IMR-90 (cell line): ENCODE measurements at places on chromosomes 5 and 9. TPM values are rescaled to one million over a fixed set of nuclear protein-coding genes. Genes with fewer than 3 reads are reported as not detected.

Gene KCNV2
- not detected in 2 replicates for polyA plus RNA-seq

Gene KCTD16
- 0.40 and 0.43 TPM in 2 replicates for polyA plus RNA-seq

Gene GPR150
- polyA plus RNA-seq, result 0.10 and 0.11 TPM in 2 replicates

Gene PARP8
- polyA plus RNA-seq, result 6.5 and 6.9 TPM in 2 replicates

Gene MPDZ
- 14.6 and 18.8 TPM in 2 replicates for polyA plus RNA-seq

Gene F2RL1
- 4.7 and 5.6 TPM in 2 replicates for polyA plus RNA-seq

Gene TAS2R1
- polyA plus RNA-seq, result not detected in 2 replicates

Gene PHF24
- polyA plus RNA-seq, result 0.02 TPM in 1 of 2 replicates, not detected in the other

Gene SLC2A8
- 12.0 and 13.2 TPM in 2 replicates for polyA plus RNA-seq

Gene CCNH
- polyA plus RNA-seq, result 36.0 and 37.4 TPM in 2 replicates

DNA sequence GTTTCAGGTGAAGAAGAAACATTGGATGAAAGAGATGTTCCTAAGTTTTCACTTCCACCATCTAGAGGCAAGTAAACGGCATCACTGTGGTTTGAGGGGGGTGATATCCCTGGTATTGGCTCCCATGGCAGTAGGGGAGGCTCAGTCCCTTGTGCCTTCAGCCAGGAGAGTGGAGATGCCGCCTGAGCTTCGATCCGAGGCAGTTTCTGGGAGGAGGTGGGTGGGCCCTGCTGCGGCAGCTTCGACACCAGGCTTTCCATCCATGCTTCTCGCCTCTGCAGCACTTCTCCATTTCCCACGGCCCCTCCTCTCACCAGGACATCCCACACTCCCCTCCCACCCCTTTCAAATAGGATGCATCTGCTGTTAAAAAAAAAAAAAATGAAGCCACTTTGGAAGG, 258.3 kb downstream of the GADD45G start:
- no peak for DNase-seq

GRCh38 chr9:123450098-123450770, 94.2 kb downstream of the CRB2 start:
- DNase-seq, result no peak

DNA sequence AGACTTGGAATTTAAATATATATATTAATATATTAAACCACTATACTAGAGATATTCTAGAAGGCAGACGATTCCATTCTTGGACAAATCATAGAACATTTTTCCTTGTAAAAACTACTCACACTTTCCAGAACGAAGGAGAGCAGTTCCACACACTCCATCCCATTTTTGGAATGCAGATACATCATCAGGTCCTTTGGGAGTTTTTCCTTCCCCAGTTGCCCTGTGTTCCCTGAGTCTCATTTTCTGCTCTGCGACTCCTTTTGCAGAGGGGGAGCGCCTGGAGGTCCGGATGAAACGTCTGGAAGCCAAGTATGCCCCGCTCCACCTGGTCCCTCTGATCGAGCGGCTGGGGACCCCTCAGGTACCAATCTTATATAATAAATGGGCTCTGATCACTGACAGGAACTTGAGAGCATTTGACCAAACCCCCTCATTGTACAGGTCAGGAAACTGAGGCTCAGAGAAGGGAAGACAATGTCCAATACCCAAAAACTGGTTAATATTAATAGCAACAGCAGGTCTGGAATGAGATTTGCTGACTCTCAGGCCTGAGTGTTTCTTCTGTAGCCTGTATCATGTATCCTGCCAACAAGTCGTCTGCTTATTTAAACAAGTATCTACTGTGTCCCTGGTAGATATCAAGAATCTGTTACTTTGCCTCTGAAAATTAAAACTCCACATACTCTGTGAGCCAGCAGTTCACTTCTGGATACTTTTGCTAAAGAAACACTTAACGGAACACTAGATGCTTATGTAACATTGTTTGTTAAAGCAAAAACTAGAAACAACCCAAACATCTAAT, 76.8 kb upstream of the NIPAL4 start:
- peak; percentile 31 for DNase-seq

DNA sequence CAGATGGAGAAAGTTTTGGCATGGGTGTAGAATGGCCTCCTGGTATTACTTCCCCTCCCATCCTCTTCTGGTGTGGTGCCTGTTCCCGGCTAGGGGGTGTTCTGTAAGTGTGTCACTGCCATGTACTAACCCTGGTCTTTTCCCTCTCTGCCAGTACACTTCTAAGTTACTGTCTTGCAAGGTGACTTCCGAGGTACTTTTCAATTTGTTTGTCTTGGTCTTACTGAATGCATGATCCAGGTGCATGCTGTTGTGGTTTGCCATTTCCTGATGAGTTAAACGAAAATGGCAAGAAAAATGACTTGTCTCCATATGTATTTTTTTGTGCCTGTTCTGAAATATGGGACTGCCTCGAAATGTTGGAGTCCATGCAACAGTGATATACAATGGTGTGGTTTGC, 46.0 kb downstream of the C9orf152 start:
- no peak for DNase-seq

- DNase-seq, result no peak
Observed at GRCh38 chr5:14954616-14955343, 83.2 kb upstream of the ANKH start.

GRCh38 chr5:53430618-53431252, 49.7 kb upstream of the FST start:
- DNase-seq, result peak; percentile 87

DNA sequence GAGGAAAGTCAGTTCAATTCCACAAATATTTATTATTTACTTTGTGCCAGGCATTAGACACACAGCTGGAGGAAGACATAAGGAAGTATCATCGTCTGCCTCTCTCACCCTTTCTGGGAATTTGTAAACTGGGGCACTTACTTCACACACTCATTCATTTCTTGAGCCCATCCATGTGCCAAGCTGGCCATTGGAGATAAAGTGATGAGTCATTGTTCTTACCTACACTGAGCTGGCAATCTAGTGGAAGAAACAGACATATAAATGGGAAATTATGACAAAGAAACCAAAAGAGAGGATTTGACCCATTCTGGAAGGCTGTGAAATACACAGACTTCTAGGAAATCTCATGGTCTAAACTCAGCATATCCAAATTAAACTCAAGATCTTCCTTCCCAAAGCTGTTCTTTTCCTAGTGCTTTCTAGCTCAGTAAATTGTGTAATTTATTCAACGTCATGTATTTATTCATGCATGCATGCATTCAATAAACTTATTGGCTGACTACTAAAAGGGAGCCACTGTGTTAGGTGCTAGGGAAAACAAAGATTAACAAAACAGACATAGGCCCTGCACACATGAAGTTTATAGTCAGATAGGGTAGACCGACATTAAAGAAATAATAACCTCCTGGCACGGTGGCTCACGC, 65.3 kb downstream of the SH3RF2 start:
- DNase-seq, result no peak

DNA sequence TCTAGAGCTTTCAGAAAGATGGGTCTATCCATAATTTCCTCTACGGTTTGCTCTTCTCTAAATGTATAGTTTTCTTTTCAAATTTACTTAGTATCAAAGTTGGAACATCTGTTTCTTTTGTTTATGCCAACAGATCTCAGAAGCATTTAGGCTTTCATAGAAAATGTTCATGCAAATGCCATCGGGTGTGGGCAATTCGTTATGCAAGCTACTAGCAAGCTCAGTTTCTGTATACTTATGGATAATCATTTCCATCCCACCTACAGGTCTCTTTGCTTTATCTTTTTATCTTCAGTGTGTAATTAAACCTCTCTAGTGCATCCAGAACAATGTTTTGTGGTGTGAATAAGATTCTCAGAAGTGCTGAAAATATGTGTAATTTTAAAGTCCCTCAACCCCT, 59.9 kb downstream of the NUDT12 start:
- no peak for DNase-seq

DNA sequence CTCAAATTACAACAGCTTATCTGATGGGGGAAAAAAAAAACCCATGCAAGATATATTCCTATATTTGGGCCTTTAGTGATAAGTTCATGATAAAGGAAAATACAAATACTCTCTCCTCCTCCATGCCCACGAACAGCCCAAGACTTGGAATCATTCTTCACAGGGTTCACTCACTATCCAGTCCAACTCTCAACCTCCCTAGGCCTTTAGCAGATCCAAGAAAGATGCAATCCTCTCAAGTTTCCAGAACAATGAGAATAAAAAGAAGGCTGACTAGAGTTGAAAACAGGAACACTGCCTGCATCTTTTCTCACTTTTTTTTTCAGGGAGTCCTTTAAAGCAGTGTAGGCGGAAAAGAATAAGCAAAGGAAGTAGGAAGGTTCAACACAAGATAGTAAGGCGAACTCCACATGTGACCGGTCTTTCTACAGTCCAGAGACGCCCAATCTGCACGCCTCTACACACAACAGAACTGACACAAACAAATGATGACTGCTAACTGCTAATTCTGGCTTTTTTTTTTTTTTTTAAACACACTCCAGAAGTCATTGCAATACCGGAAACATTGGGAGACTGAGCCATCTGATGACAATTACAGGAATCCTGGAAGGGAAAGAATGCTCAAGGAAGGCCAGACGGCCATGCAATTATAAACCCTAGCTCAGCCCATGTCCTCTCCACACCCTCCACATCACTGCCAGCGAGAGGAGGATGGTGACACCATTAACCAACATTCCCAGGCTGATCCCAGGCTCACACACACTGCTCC, 75.4 kb downstream of the BNC2 start:
- DNase-seq, result peak; percentile 83

DNA sequence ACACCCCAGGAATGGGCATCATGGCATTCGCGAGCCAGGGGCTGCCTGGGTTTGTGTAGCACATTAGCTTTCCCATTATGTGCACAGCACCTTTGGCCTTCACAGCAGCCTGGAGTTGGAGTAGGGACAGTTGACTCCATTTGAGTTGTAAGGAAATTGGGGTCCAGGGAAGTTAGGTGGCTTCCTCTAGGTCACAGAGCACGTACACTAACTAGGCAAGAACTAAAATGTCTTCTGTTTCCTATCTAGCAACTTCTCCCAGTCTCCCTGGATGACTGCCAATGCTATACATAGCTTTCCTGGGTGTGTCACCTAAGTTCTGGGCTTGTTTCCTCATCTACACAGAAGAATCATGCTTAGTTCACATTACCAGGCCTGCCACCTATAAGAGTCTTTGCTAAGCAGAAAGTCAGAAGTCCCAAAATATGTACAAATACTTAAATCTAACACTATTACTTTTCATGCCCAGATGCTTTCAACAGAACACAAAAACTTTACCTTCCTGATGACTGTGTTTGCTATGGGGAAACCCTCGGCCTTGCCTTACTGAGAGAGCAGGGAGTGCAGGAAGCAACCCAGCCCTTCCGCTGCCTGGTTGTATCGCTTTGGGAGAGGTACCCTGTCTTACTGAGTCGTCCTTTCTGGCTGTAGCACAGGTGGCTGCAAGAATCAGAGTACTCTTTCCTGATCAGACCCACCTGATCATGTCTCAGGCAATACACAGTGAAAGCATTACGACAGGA, 12.0 kb downstream of the MACROH2A1 start:
- DNase-seq, result peak; percentile 94

DNA sequence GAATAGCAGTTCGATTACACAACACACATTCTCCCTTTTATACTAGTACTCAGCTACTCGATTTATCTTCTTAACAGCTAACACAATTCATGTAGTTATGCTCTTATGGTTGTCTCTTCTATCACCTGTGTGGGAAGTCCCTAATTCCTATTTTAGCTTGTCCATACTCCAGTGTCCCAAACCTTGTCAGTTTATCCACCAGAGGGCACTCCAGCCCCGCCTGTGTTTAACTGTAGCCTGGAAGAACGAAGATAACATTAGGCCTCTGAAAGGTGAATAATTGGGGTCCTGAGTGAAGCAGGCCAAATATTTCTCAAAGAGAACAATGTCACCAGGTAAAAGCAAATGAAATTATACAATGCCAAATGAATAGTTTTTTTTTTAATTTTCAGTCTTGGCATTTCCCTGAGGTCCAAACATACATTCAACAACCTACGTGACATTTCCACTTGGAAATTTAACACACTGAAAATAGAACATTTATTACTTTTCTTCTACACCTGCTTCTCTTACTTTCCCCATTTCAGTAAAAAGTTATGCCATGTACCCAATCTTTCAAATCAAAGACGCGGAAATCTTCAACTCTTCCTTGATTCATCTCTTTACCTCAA, 560.7 kb downstream of the HTR1A start:
- peak; percentile 8 for DNase-seq

GRCh38 chr5:35860686-35861085, 4.0 kb downstream of the IL7R start:
- DNase-seq, result peak; percentile 16

- no peak for DNase-seq
Observed at GRCh38 chr9:95857896-95858295, 17.6 kb upstream of the ERCC6L2 start.

DNA sequence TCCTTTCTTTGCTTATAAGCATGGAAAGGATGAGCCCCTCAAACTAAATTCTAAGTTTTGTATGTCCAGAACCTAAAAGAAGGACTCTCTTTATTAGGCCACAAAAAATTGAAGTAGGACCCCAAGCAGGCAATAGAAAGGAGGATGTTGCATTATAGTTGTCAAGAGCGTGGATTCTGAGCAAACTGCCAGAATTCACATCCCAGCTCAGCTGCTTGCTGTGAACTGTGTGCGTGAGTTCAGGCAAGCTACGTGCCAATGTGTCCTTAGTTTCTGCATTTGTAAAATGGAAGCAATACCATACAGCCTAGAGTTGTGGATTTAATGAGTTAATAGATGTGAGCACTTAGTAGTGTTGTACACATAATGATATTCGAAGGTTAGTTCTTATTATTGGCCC, 70.6 kb upstream of the SLC44A1 start:
- DNase-seq, result no peak

DNA sequence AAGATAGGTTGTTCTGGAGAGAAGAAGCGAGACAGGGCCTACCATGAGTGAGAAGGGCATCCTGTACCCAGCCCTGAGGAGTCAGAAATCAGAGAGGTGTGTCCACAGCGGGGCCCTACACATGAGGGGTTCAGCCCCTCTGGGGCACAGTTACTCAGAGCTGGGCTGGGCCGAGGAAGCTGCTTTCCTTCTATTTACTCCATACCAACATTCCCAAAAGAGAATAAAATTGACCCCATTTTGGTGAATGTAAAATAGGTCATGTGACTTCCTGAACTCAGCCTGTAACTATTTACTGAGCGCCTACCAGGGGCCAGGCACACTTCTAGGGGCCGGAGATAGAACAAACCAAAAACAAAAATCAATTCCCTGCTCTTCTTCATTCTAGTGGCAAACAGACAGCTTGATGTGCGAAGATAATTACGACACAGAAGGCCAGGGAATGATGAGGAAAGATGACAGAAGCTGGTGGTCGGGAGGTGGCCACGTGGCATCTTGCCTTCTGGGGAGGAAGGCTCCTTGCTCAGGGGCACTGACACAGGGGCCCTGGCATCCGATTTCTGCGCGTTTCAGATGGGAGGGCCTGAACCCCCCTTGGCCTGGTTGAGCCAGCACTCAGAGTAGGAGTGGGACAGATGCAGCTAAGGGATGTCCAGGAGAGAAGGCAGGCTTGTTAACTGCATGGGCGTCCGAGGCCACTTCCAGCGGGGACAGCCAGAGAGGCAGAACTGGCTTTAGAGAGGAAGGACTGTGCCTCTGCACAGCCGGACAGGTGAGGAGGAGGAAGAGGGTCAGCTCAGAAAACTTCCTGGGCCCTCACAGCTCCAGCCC, 121.8 kb downstream of the NSG2 start:
- no peak for DNase-seq

DNA sequence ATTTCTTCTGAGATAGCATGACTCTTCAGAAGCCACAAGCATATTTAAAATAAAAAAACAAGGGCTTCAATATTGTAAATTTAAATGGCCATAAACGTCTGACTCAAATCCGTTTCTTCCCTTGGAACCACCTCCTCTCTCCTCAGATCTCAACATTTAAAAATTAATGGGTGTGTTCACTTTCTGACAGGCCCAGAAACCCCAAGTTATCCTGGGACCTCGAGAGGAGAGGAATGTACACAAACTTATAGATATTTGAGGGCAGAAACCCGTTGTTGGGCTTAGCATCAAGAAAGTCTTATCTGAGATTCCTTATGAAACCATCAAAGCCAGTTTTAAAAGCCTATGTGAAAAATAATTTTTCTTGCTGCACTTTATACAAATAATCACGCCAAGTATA, 29.2 kb downstream of the MLLT3 start:
- DNase-seq, result peak; percentile 33
